ENCODE measurements at places on chromosomes 2 and 18.

GRCh38 chr2:200860092-200860795 is 4.2 kb downstream of the CLK1 start:
- no peak for DNase-seq

DNA sequence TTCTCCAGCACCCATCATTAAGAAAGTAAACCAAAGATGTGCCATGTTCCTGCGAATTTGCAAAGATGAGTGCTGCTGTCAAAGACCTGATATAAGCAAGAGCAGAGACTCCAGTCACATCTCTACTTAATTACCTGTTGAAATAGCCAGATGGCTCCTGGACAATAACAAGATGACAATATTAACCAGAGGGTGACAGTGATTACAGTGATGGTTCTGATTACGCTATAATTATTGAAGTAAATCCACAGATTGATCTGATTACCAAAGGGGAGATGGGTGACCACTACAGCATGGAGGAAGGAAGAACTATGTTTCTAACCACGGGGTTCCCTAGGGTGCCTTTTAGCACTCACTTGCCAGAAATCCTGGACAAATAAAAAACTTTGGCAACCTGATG is 36.5 kb upstream of the AFF3 start:
- DNase-seq, result no peak

DNA sequence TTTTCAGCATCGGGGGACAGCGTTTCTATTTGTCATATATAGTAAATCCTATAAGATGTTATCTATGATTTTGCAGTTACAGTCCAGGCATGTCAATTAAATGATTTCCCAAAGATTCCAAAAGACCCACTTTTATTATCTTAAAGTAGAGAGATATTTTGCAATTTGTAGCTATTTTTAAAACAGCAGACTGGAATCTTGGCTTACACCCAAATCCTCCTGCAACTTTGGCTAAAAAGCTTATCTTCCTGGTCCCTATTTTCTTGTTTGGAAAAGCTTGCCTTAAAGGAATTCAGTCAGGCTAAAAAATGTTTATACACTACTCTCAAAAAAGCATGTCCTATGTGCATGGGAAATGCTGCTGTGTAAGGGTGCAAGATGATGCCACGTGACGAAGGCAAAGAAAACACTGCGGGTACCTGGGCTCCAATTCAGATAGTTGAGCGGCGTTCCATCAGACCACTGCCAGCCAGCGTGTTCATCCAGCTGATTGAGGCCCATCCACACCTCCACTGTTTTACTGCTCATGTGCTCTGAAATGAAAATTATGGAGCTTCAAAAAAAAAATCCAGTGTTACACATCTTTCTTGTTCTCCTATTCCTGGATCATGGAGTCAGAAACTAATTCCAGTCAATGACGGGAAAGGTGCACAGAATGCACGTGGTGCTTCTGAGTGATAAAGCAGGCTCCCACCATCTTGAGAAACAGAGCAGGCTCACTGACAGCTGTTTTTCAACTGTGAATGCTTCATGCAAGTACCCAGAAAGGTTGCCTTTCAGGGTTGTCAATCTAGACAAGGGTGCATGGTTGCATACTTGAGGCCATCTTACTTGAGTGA is 33.8 kb downstream of the PLA2R1 start:
- no peak for DNase-seq

- DNase-seq, result peak; percentile 79
Measured at GRCh38 chr2:120239488-120240287, 13.0 kb upstream of the RALB start.

- DNase-seq, result no peak
Measured at GRCh38 chr18:38619129-38619528, 1053.5 kb upstream of the CELF4 start.

DNA sequence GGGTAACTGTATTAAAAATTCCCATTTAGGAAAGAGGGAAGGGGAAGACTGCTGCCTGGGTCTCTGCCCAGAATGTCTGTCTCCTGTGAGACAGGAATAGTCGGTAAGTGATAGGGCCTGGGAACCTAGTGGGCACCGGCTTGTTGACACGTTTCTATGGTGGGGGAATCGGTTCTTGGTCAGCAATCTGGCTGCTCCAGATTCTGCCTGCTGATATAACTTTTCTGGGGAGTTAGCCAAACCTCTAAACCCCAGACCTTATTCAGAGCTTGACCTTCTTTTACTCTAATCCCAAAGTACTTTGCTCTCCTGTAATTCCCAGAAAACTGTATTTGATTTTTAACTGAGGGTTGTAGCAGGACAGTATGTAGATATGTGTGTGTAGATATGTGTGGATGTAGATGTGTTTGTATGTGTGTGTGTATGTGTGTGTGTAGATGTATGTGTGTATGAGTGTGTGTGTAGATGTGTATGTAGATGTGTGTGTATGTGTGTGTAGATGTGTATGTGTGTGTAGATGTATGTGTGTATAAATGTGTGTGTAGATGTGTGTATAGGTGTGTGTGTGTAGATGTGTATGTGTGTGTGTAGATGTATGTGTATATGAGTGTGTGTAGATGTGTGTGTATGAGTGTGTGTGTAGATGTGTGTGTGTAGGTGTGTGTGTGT is 61.8 kb upstream of the TXNDC2 start:
- DNase-seq, result no peak

GRCh38 chr2:45276914-45277313 is 267.7 kb upstream of the SIX2 start:
- no peak for DNase-seq

- peak; percentile 11 for DNase-seq
Measured at GRCh38 chr2:128450211-128451024, 131.8 kb upstream of the HS6ST1 start.

DNA sequence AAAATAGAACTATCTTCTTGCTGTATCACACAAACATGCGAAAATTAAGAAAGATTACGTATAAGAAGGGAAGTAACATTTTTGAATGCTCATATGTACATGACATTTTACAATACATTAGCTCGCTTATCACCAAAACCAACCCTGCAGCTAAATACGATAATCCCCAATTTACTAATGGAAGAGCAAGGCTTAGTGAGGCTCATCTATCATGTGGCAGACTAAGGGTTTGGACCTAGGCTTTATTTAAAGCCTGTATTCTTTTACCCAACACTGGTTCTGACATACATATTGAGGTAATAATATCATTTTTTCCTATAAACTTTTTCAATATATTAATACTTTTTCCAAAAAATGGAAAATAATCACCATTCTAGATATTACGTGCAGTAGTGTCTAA is 116.8 kb upstream of the TTC39C start:
- no peak for DNase-seq

DNA sequence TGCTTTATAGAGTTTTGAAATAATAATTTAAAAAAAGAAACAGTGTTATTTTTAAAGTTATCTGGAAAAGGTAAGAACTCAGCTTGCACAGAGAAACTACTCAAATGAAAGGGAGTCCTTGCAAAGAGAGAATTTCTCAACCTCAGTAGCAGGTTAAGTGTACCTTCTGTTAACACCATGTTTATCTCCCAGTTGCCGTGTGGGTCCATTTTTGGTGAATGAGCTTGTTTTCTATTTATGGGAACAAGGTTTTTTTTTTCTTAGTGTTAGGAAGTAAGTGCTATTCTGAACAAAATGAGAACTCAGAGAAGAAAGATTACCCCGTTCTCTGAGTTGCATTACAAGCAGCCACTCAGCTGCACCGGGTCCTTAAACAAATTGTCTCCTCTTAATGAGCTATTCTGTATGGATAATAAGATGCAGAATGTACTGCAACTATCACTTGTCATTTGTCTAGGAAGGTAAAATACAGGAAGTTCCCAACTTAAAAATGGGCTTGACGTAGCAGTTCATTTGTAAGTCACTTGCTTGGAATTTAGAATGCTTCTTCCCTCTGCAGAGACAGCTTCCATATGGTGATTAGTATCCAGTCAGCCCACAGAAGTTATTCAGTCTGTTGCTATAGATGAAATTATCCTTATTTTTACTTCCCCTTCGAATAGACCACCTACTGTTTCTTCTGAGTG is 74.9 kb downstream of the LTBP1 start:
- no peak for DNase-seq

- no peak for DNase-seq
Measured at GRCh38 chr2:156147594-156148330, 184.8 kb downstream of the NR4A2 start.

DNA sequence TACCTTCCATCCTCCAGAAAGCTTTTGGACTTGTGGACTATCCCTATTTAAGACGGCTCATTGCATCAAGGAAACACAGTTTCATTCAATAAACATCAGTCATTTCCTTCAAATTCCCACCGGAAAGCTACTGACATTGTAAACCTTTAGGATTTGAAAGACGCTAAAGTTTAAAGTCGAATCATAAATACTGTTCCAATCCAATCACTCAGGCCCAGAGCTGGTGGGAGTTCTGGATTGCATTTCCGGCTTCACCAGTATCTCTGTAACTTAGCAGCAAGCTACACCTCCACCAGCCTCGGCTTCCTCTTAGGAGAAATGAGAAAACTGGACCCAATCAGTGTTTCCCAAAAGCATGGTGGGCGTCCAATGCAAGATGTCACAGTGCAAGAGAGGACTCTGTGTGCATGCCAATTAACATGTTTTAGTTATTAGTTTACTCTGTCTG is 1.6 kb downstream of the WDFY1 start:
- no peak for DNase-seq

DNA sequence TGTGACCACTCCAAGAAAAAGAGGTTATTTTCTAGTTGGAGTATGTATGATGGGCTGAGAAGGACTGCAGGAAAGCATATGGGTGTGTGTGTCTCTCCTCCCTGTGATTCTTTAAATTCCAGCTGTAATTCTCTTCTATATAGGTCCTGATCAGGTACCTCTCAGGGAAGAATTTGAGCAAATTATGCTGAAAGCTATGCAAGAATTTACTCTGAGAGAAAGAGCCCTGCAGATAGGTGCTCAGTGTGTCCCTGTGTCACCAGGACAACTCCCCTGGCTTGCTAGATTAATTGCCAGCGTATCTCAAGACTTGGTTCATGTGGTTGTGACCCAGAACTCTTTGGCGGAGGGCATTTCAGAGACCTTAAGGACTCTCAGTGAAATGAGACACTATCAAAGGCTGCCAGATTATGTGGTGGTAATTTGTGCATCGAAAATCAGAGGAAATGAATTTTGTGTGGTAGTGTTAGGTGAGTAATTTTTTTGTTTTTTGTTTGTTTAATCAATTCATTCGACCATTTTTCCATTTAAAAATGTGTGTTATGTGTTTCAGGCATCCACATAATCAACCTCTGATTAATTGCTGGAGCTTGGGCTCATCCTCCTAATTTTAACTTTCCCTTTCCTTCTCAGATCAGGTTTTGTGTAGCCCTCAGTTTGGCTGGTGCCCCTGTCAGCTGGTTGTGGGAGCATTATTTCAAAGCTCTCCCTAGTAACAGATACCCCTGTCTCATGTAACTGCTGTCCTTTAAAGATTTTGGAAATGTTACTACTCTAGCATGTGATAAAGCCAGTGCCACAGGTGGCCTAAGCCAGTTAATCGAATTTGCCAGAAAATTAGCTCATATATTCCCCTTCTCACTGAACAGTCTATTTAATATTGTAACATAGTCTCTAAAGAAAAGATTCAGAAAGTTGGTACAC is 150.9 kb downstream of the ESCO1 start:
- no peak for DNase-seq

DNA sequence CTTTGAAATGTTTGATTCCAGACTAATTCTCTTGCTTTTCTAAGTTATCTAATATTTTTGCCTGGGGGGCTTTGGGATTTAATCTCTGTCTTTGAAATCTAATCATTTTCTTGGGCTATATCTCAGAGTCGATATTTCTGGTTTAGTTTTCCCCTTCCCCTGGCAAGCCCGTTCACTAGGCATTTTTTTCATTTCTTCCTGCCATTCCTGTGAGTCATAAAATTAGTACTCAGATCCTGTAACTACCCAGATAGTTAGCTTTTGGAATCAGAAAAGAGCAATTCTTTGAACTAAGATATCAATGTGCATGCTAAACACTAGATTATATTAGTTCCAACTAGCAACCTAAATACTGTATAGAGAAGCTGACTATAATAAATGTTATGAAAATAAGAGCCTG is 29.4 kb upstream of the RNF149 start:
- no peak for DNase-seq

DNA sequence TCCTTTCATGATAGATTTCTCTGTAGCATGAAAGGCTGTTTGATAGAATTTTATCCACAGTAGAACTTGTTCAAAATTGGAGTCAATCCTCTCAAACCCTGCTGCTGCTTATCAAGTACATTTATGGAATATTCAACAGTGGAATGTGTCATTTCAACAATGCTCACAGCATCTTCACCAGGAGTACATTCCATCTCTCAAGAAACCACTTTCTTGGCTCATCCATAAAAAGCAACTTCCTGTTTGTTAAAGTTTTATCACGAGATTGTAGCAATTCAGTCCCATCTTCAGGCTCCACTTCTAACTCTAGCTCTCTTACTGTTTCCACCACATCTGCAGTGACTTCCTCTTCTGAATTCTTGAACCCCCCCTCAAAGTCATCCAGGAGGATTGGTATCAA is 29.4 kb downstream of the PDCL3 start:
- DNase-seq, result no peak

DNA sequence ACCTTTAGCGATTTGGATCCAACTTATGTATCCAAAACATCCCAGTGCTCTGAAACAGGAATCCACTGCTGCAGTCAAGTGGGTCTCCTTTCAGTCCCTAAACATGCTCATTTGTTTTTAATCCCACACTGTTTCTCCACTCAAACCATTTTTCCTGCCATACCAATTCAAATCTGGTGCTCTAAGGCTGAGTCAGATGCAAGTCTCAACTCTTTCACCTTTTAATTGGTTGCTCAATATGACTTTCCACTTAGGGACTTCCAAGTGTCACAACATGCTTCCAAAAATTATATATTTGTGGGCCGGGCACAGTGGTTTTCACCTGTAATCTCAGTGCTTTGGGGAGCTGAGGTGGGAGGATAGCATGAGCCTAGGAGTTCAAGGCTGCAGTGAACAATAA is 113.4 kb upstream of the TANK start:
- DNase-seq, result no peak

GRCh38 chr18:79489051-79489898 is 93.5 kb downstream of the NFATC1 start:
- peak; percentile 21 for DNase-seq

- peak; percentile 72 for DNase-seq
Measured at GRCh38 chr18:46071653-46072375, at the start of gene PSTPIP2. PSTPIP2 (minus strand) TSS chr18:46072260; CDS start chr18:46072188, 72 bp downstream.

- DNase-seq, result no peak
Measured at GRCh38 chr18:61738042-61738441, 154.8 kb downstream of the RNF152 start.

GRCh38 chr18:32552421-32553030 is 81.8 kb upstream of the GAREM1 start:
- DNase-seq, result no peak

- no peak for DNase-seq
Measured at GRCh38 chr2:133541376-133541775, 26.9 kb downstream of the NCKAP5 start.

GRCh38 chr18:354003-354402 is 86.2 kb upstream of the THOC1 start:
- DNase-seq, result no peak

- DNase-seq, result no peak
Measured at GRCh38 chr2:194327196-194327888, 1329.7 kb upstream of the SLC39A10 start.

- no peak for DNase-seq
Measured at GRCh38 chr2:85246348-85246747, 81.4 kb downstream of the TGOLN2 start.

GRCh38 chr2:240730501-240731177 is 39.0 kb downstream of the AQP12A start:
- no peak for DNase-seq

GRCh38 chr2:60298006-60298696 is 255.3 kb downstream of the BCL11A start:
- DNase-seq, result no peak

- DNase-seq, result no peak
Measured at GRCh38 chr18:35095983-35096676, 54.9 kb downstream of the MAPRE2 start.

- DNase-seq, result no peak
Measured at GRCh38 chr2:205158404-205158803, 523.9 kb upstream of the NRP2 start.

Data from right hindlimb (tissue), 1 donor.